ENCODE measurements at places on chromosomes 7 and 10.

DNA sequence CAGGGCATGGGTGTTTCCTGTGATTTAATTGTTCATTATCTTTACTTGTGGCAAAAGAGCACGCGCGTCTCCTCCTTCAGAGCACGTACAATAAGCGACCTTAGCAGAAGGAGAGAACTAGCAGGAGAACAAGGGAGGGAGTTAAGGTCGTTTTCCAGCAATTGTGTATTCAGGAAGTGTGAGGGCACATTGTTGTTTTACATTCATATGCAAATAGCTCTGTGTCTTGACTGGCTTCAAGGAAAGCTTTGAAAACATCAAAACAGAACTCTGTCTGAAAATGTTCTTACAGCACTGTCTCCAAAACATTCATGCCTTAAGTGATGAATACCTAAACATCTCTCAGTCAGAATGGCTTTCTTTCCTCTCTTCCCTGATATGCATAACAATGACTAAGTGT, 499.1 kb downstream of the ACTR3B start:
- DNase-seq: no peak

DNA sequence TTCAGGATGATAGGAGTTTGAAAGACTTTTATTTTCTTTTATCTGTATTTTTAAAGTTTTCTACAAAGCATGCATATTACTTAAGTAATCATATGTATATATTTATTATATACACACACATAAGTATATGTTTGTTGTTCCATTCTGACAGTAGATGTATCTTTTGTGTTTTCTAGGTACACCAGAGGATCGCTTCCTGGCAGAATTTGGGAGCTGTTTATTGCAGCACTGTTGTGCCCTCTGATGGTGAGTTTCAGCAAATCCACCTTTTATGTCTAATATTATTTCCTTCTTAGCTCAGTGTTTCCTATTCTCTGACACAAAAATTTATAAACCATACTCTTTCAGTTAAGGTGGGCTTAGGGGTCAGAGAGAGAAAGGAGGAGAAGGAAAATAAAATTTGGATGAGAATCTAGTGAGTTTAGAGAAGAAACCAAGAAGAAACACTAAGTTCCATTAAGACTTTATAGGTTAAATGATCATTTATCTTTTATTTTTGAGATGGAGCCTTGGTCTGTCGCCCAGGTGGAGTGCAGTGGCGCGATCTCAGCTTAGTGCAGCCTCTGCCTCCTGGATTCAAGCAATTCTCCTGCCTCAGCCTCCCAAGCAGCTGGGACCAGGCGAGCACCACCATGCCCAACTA, 59.2 kb upstream of the OIT3 start:
- peak; percentile 40 for DNase-seq

DNA sequence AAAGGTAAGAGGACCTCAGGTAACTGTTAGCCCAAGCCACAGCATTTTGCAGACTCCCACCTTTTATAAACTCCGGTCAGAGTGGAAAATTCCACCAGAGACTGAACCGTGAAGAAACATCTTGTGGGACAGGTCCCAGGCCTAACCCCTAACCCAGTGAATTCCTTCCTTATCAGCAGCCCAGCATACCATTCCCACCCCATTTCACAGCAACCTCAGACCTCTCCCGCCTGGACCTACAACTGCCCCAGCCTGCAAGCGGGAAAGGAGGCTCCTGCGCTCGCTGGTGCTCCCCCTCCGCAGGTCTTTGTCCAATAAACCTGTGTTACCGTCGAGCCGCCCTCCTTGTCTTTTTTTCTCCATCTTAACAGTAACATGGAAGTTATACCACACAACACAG, 736.6 kb downstream of the MAGI2 start:
- no peak for DNase-seq

DNA sequence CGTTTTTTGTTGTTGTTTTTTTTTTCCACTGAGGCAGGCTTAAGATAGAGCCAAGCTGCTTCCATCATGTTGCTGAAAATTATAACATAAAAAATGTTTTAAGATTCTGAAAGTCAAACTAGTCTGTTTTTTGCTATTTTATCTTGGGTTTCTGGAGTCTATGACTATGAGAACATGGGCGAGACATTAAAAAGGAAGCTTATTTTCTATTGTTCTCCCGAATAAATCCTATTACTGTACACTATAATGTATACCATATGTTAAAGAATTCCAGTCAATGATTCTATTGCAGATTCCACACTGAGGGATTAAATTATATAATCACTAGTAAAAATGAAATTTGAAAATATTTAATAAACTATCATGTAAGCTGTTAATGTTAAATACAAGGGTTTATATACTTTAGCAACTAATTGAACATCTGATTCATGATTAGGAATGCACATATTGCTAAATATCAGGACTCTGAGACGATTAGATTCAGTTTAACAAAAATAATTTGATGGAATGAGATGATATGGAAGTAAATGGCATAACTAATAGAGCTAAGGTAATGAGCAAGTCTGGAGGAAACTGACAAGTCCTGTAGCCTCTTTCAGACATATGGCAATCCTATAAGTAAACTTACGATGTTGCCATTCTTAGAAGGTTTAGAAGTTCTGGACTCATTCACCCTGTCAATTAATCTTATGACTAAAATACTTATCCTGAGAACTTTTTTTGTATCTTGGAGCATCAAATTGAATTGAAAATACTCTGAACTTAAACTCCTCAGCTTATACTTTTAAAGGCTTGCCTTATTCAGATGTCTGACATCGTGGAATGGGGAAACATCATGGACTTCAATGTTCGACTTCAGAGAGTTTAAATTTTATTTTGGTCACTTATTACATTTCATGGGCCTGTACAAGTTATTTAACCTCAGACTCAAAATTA, 294.8 kb upstream of the DGKB start:
- DNase-seq: no peak

GRCh38 chr10:804787-805619, 115.5 kb upstream of the DIP2C start:
- DNase-seq: no peak

DNA sequence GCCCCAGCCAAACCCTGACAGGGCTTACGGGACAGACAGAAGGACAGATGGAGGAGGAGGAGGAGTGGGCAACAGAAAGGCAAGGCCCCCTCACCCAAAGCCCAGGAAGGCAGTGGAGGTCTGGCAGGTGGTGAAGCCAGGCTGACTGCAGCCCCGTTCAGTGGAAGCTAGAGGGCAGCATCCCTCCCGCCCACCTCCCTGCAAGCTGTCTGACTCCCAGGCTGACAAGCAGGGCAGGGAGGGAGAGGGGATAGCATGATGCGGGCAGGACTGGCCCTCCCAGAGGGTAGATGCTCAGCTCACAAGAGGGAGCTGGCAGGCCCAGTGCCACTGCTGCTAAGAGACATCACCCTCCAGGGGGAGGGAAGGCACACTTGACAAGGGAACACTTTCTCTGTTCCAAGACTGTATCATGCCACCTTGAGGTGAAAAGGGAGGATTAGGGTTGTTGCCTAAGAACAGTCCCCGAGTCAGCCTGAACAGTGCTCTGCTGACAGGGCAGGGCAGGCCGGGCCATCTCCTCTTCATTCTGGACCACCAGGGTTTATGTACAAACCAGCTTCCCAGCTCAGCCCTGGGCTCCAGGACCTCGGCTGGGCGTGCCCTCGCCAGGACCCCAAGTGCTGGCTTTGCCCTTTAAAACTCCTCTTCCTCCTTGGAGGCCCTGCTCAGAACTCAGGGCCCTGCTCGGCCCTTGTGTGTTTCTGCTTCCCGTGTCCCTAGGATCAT, 61.8 kb downstream of the RASGEF1A start:
- peak; percentile 53 for DNase-seq

DNA sequence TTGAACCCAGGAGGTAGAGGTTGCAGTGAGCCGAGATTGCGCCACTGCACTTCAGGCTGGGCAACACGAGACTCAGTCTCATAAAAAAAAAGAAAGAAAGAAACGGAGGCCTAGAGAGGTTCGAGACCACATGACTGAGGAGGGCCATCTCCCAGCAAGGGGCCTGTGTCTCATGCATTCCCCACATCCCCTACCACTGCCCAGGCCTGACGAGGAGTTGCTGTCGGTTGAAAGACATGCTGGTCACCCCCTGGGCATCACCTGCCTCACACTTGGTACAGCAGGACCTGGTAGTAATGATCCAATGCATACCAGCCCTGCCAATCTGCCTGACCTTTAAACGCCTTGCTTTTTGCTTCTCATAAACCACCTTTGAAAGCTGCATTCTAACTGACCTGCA, 85.9 kb downstream of the DLG5 start:
- DNase-seq: no peak

- DNase-seq: no peak
These were observed 861 bp upstream of the USP6NL start for GRCh38 chr10:11612021-11613001.

DNA sequence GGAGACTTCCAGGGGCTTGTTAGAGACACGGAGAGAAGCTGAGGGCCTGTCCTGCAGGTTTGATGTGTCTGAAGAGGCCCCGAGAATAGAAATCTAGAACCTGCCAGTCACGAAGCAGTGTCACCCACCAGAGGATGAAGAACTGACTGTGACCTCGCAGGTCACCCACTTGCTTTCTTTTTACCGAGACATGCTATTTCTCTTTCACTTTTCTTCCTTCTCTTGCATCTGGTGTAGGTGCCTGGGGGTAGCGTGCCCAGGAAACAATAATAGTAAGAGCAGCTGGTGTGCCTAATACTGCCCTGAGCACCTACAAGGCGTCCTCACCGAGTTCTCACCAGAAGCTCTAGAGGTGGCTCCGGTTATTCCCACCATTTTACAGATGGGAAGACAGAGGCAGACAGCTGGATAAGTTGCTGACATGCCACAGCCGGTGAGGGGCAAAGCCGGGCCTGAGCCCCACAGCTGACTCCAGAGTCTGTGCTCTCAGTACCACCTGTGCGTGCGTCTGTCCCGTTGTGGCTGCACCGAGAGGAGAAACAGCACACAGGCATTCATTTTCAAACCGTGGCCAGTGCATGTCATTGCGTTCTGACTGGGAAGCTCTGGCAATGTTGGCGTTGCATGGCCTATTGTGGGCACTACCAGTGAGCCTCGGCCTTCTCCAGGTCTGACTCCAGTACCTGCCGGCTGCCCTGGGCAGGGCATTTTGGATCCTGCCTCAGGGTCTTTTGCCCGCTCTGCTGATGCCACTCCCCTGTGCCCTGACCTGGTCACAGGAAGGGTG, 7.8 kb downstream of the CHST3 start:
- no peak for DNase-seq

DNA sequence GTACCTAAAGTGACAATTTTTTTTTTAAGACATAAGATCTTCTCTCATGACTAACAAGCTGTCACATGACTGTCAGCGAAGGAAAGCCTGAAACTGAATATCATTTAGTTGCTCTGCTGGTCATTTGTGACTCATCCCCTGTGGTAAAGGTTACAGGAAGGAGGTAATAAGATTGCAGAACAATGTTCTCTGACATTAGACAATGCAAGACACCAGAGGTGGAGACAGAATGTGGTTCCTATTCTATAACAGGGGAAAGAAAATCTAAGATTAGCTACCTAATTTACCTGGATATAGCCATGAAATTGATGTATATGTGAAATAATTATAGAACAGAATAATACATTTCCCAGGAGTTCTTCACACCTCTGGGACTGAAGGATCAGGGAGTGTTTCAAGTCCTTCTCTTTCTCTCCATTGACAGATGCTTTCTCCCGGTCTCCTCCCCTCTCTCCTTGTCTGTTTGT, 47.7 kb downstream of the LRGUK start:
- DNase-seq: no peak

- peak; percentile 95 for DNase-seq
These were observed 46.6 kb downstream of the ALOX5 start for GRCh38 chr10:45420453-45421192.

- no peak for DNase-seq
These were observed 306.0 kb upstream of the PFKP start for GRCh38 chr10:2761311-2761710.

GRCh38 chr7:28123752-28124151, 56.8 kb downstream of the JAZF1 start:
- DNase-seq: no peak

DNA sequence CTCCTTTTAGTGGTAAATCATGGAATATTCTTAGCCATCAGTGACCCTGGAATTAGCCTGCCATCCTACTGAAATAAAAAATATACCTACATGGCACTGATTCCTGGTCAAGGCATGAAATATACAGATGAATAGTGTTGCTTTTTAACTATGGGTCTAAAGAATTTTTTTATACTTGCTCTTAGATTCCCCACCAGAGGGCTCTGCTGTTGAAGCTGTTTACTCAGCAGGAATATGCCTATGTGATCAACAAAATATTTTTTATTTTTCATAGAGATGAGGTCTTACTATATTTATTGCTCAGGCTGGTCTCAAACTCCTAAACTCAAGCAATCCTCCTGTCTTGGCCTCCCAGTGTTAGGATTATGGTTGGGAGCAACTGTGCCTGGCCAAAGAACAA, 13.5 kb downstream of the ZC3HC1 start:
- DNase-seq: no peak

- DNase-seq: no peak
These were observed 116.6 kb downstream of the SPAG6 start for GRCh38 chr10:22461891-22462290.

DNA sequence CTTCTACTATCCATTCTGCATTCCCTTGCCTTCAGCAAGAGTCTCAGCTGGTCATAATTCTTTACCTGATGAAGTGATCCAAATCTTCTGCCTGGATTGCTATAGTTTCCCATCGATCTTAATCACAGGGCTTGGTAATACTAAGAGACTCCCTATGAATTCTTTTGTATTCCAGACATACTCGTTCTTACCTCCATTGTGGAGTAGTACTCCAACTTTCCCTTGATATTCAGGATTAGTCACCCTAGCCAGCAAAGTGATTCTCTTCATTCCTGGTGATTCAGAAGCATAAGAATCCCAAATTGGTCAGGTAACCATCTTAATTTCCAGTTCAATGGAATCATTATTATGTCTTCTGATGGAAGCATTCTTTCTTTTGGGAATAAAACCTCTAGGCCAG, 96.7 kb downstream of the TWIST1 start:
- DNase-seq: no peak

DNA sequence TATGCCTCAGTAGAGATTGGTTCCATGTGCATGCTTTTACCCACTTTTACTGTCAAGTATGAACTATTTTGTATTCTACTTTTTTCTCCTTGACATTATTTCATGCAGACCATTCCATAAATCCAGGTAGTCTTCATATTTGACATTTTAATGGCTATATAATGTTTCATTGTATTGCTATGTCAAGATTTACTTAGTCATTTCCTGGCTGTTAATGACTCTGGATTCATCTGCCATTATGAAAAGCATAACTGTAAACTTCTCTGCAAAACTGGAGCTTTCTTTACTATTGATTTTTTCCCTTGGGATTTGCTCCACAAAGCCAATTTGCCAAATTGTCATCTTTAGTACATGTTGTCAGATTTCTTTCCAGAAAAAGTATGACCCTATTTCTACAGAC, 6.8 kb upstream of the MSRB2 start:
- no peak for DNase-seq

- DNase-seq: peak; percentile 50
These were observed 6.7 kb upstream of the SMNDC1 start for GRCh38 chr10:110311357-110311949.

DNA sequence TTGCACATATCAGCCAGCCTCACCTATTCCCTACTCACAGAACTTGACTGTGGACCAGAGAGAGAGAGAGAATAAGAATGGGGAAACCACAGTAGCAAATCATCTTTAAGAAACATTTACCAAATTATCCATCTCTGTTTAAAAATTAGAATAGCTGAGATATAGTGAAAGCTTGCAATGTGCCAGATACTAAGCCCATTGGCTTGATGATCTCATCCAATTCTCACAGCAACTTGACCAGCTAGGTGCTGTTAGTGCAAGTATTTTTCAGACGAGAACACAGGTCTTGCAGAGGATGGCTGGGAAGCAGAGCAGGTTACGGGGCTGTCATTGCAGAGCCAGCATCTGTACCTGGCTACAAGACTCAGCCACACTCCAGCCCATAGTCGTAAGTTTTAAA, 50.9 kb downstream of the KLF6 start:
- no peak for DNase-seq

All from NCI-H1694 treated with DMSO at 0.1 percent for 48 hours (cell line).